Stimulated activated CD8-positive, alpha-beta memory T cell treated with anti-CD3 and anti-CD28 coated beads, Interleukin-2, amount 100 ng/mL, for 1 hour (primary cell): ENCODE measurements at places on chromosomes 16 and 17.

DNA sequence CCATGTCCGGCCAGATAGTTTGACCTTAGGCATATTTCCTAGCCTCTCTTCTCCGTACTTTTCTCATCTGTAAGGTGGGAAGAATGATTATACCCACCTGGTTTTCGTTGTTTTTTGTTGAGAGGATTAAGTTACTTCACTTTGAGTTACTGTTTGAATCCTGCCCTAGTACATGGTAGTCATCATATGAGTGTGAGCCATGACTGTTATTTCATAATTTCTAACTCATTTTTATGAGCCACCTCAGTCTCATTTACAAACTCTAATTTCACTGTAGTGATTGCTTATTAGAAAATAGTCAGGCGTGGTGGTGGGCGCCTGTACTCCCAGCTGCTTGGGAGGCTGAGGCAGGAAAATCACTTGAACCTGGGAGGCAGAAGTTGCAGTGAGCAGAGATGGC lies 45.1 kb downstream of the YPEL2 start:
- DNase-seq = no peak

DNA sequence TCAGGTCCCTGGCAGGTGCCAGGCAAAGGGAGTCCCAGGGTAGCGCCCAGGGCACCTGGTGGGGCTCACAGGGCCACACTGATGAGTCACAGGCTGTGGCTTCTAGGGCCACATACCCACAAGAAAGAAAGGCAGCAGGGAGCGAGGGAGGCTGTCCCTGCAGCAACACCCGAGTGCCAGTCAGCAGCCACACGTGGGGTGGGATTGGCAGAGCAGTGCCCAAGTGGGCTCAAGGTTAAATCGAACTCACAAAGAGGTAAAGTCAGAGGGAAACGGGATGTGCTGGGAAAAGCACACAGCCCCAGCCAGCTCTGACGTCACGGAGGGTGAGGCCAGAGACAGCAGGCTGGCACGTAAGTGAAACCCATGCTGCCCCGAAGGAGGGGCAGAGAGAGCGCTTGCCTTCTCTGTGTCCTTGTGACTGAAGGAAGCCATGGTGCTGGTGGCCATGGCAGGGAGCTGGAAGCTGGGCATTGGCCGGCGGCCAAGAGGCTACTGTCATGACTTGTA lies 33.8 kb downstream of the FA2H start:
- no peak for DNase-seq

- no peak for DNase-seq
These were observed 2.4 kb downstream of the NECAB2 start for GRCh38 chr16:83970430-83970815.

DNA sequence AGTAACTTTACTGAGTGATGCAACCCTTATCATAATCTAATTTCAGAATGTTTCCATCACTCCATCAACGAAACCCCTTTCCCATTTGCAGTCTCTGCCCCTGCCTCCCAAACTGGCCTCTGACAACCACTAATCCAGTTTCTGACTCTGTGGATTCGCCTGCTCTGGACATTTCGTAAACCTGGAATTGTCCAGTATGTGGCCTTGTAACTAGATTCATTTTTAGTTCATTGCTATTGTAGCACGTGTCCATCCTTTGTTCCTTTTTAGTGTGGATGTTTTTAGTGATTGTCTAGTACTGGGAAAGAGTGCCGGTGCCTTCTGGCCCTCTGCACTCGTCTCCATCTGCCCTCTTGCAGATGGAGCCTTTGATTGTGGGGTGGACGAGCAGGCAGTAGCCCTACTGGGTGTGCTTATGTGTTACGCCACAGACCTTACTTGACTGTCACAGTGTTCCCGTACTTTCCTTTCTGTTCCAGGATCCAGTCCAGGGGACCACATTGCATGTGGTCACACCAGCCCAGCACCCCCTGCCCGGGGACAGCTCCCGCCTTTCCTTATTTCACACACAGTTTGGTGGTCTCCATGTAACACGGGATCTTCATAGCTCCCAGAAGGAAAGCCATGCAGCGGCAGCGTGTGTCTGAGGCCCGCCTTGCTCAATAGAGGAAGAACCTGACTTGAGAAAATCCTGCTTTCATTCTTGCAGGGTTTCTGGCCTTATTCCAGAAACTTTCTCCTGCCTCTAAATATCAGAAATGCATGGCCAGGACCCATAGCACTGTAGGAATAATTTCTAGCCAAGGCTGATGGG lies 8.8 kb downstream of the KIAA0513 start:
- no peak for DNase-seq

GRCh38 chr17:50608700-50609379 lies 25.8 kb upstream of the ABCC3 start:
- DNase-seq = no peak

- no peak for DNase-seq
These were observed 26.4 kb downstream of the TMEM235 start for GRCh38 chr17:78257810-78258322.

- no peak for DNase-seq
These were observed 8.2 kb upstream of the CIITA start for GRCh38 chr16:10868596-10869469.

GRCh38 chr17:50621574-50622031 lies 13.1 kb upstream of the ABCC3 start:
- DNase-seq = no peak

DNA sequence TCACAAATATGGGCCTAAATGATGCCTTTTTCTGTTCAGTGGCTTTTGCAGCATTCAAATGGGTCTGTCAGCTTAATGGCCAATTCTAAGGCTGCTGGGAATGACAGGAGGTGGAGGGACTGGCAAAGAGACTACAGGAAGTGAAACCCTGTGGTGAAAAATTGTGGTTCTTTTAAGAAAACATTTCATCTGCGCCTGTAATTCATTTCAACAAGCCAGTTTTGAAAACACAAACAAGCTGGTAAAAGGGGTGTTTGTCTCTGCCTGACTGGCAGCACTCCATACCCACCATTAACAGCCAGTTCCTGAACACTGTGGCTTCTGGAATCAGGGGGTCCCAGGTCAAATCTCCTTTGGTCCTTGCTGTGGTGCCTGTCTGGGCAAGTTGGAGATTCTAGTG lies 3.6 kb upstream of the KDM8 start:
- no peak for DNase-seq

- no peak for DNase-seq
These were observed 3.2 kb downstream of the MED31 start for GRCh38 chr17:6648181-6648580.

DNA sequence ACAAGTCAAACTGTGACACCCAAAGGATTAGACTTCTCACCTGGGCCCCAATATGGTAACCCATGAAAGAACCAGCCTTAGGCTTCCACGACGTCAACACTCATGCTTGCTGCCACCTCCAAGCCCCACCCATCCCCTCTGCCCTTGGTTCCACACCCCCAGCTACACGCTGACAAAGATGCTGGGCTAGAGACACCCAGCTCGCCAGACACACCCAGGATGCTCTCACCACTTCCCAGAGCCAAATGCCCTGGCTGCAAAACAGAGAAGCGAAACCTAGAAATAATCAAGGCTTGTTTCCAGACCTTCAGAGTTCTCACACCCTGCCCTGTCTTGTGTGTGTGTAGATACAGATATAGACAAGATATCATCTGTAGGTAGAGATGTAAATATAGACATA lies 26.0 kb upstream of the ADCY9 start:
- peak; percentile 1 for DNase-seq

DNA sequence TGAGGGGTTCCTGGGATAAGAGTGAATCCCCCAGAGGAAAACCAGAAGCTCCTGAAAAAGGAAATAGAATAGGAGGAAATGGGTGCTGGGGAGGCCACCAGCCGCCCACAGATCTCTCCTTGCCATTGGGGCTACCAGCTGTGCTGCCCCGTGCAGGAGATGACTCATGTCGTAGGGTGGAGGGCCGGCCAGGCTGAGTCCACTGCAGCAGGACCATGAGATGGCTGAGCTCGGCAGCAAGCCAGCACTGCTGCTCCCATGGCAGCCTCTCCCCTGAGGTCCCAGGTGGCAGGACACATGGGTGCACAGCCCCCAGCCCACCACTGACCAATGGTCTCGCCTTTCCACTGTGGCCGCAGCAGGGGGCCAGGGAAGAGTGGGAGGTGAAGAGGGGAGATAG lies 95.5 kb downstream of the GNAO1 start:
- no peak for DNase-seq

DNA sequence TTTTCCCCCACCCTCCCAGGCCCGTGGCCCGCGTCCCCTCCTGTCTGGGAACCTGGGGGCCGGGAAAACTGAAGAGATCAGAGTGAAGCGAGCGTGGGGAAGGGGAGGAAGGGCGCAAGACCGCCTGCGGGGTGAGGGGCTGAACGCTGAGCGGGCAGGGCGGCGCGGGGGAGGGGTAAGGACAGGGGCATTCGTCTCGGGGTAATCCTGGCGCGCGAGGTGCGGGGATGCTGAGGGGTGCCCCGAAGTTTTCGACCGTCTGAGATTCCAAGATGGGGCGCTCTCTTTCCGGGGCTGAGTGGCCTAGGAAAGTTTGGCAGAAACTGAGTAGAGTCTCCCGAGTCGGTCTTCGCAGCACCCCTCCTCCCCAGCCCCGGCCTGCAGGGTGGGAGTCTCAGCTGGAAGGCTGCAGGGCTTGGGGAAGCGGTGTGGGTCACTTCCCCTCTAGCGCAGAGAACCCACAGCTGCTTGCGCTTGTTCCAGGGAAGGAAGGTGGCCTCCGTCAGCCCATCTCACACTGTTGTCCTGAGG lies 555 bp downstream of the TTYH2 start:
- DNase-seq = no peak

DNA sequence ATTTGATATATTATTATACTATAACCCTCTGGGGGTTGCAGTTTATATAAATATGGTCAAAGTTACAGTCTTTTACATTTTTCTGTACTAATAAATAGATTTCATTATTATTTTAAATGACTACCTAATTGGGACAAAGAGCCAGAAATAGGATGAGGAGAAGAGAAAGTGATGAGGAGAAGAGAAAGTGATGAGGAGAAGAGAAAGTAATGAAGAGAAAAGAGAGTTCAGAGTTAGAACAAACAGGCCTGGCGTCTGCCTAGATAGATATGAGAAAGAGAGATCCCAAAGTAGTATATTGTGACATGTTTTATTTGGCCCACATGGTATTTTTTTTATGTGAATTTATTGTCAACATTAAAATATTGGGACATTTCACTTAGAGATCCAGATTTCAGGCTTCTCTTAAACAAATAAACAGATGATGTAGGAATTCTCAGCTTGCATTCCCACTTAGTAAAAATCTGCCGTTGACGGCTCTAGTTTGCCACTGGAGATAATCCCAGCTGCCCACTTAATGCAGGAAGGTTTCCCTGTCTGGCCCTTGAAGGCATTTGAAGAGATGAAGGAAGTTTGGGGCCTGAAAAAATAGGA lies 210.7 kb downstream of the STX8 start:
- no peak for DNase-seq

DNA sequence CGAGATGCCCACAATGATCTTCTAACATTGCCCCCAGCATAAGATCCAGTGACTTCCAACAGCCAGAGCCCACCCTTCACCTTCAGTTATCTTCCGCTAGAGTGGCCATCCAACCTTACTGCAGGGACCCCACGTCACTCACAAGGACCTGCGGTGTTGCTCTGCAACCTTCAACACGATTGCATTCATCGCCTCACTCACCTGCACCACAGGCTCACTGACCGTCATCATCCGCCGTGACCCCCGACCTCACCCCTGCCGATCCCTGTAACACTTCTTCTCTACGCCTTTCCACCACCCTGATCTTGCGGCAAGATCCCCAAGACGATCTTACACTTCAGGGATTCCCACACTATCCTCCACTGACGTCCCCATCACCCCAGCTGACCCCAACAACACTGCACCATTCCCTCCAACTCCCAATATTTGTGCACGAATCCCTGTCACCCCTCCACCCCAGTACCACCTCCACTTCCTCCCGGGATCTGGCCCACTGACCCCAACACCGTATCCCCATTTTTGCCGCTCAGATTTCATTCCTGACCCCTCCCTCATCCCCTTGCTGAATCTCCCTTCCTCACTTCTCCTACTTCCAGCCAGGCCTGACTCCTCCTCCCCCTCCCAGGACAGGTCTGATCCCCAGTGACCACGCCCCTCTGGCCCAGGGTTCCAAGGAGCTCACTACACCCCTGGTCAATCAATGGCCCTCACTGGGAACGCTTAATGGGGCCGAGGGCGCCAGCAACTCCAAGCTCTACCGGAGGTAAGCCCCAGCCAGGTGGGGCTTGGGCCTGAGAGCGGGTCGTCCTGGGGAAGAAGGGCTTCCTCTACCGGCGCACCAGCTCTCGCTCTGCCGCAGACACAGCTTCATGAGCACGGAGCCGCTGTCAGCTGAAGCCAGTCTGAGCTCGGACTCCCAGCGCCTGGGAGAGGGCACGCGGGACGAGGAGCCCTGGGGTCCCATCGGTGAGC lies 7.6 kb downstream of the RUNDC3A start:
- no peak for DNase-seq

DNA sequence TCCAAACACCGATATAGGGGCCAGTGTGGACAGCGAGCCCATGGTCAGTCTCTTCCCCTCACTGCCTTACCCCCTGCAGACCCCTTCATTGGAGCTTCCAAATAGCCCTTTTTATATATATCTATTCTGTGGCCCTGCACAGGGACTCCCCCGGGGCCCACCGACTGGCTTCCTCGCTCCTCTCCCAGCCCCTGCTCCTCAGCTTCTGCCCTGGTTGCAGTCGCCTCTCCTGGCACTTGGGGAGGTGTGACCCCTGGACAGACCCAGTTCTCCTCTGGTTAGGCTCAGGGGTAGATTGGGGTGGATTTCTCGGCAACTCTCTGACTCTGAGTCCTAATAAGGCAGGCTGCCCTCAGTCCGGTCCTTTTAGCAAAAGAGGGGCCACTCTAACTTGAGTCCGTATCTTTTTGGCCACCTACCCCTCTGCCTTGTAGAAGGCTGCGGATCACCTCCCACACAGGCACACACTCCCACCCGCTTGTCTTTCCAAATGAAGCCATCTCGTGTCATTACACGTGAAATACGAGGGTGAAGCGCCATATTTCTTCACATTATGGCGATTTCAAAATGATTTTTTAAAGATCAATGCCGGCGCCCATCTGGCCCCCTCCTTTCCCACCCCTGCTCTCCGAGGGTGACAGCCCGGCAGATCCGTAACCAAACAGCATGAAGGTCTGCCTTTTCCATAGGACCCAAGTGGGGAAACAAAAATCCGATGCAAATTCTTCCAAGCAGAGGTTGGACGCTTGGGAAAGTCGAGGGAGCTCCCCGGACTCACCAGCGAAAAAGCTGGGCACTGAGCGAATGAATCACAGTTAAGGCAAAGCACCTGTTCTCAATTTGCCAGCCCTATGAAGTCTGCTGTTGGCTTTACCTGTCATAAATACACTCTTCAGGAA lies 1.7 kb upstream of the HOXB9 start:
- no peak for DNase-seq
